ENCODE measurements at places on chromosomes 11 and 22.

- DNase-seq: no peak
Observed at GRCh38 chr11:125952559-125952958, 6.7 kb downstream of the VSIG10L2 start.

DNA sequence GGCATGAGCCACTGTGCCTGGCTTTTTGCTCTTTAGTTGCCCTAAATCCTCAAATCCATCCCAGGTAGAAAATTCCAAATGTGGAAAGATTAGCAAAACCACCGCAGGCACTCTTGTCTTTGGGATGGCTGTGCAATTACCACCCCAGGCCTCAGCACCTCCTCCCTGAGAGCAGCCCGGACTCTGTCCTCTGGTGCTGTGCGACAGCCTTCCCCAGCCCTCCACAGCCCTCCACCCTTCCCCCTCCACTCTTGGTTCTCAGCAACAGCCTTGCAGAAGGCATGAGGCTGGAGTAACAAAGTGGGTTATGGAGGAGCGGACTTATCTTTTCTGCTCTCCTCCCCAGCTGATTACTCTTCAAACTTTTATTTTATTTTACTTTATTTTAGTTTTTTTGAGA, 44.7 kb upstream of the YWHAH start:
- DNase-seq: no peak

DNA sequence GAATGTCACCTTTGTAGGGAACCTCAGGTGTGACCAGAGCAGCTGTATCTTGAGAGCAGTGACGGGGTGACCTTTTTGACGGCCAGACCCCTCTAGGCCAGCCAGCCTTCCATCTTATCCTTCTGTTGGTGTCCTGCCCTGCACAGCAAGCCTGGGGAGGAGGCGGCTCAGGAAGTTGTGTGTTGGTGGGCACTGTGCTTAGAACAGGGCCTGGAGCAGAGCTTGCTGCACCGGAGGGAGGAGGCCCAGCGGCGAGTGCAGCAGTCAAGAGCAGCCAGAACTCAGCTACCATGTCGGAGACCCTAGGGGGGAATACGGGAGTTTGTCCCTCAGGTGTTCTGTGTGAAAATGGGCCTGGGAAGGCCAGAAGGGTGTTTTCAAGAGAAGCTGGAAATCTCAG, 129.4 kb downstream of the OSBP2 start:
- no peak for DNase-seq

DNA sequence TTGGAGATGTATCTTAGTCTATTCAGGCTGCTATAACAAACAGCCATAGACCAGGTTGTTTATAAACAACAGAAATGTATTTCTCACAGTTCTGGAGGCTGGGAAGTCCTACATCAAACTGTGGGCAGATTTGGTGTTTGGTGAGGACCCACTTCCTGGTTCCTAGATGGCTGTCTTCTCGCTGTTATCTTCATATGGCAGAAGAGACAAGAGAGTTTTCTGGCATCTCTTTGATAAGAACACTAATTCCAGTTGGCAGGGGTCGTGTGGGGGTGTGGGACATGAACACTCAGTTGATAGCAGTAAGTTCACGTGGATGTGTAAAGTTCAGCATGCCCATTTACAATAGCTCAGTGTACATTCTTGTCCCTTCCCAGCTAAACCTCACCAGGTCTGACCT, 41.3 kb upstream of the HMGXB4 start:
- DNase-seq: no peak

DNA sequence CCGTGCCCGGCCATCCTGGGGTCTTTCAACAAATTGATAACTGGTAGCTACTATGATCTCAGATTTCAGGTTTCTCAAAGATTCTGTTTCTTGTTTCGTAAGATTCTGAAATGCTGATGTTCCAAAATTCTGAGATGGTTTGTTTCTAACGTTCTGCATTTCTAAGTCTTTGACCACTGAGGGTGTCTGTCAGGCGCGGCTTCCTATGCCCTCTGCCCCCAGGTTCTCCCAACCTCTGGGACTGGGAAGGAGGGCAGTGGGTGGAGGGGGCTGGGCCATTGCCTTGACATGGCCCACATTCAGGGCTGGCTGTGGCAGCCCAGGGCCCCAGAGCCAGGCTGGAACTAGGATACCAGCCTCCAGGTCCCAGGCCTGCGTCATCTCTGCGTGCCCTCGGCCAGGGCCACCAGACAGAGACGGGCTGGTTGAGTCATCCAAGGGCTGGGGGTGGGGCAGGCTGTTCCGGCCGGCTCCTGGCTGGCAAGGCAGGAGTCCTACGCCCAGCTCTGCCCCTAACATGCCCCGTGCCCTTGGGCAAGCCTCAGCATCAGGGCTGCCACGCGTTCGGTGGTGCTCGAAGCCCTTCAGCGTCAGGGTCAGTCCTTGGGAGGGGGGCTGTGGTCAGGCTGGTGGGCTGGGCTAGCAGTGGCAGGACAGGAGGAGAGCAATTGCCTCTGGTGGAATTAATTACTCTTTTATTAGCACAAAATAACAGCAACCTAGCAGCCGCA, 5.2 kb downstream of the TMEM134 start:
- DNase-seq: peak; percentile 83

- no peak for DNase-seq
Observed at GRCh38 chr11:76443268-76443980, 1.4 kb upstream of the EMSY start.

- no peak for DNase-seq
Observed at GRCh38 chr22:47808236-47808635, 1045.8 kb downstream of the TBC1D22A start.

GRCh38 chr22:46465793-46466192, 71.6 kb downstream of the CELSR1 start:
- DNase-seq: no peak

- DNase-seq: no peak
Observed at GRCh38 chr22:36355894-36356293, 31.9 kb downstream of the MYH9 start.

GRCh38 chr22:18057568-18058209, 20.1 kb upstream of the PEX26 start:
- peak; percentile 85 for DNase-seq

- DNase-seq: no peak
Observed at GRCh38 chr11:11230802-11231562, 122.1 kb downstream of the CSNK2A3 start.

- DNase-seq: no peak
Observed at GRCh38 chr11:93028960-93029522, 59.6 kb downstream of the MTNR1B start.

DNA sequence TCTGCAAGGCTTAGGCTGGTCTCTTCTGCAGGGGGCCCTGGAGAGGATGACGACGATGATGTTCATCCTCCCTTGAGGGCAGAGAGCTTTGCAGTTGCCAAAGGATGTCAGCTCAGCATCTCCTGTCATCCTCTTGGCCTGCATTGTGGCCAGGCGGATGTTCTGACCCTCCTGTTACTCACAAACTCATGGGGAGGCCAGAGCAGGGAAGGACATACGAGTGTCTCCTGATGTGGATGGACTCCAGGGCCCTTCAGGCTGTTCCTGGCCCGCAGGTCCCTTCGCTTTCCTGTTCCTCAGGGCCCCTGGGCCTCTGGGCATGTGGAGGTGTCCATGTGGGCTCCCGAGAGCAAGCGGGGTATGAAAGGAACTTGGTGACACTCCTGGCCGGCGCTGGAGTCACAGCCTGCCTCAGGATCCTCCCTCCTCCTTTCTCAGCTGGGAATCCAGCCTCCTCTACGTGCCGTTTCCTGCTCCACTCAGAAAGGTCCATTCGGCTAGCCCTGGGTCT, 8.5 kb downstream of the ADORA2A start:
- peak; percentile 73 for DNase-seq

- DNase-seq: no peak
Observed at GRCh38 chr11:33128739-33129138, 32.5 kb downstream of the CSTF3 start.

GRCh38 chr11:64409278-64409677, 50.3 kb downstream of the RPS6KA4 start:
- no peak for DNase-seq

DNA sequence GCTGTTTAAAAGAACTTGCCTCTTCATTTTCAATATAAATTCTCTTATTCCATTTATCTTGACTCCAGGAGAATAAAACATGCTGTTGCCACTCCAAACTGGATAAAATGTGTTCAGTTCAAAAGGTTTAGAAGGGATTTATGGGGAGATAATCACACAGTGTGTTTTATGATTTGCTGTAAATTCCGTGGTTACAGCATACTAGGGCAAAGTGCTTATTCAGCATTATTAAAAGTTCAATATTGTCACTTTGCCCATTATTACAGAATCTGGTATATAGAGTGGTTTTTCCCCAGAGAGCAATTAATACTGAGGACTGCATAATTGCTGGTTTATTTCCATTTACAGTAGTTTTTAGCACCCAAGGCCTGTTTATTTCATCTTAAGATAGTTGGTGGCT, 780.9 kb upstream of the RAG2 start:
- DNase-seq: no peak

DNA sequence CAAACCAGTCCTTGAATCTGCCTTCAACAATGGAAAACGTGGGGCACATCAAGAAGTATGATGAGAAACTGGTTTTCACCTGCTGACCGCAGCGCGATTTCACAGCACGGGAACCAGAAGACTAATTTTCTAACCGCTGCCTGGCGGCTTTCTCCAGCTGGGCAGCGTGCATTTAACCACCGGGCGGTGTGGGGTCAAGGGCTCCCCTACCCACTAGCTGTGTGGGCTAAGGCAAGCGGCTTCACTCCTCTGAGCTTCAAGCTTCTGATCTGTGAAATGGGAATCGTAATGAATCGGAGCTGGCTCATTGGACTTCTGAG, 4.2 kb downstream of the SHANK2 start:
- DNase-seq: no peak

DNA sequence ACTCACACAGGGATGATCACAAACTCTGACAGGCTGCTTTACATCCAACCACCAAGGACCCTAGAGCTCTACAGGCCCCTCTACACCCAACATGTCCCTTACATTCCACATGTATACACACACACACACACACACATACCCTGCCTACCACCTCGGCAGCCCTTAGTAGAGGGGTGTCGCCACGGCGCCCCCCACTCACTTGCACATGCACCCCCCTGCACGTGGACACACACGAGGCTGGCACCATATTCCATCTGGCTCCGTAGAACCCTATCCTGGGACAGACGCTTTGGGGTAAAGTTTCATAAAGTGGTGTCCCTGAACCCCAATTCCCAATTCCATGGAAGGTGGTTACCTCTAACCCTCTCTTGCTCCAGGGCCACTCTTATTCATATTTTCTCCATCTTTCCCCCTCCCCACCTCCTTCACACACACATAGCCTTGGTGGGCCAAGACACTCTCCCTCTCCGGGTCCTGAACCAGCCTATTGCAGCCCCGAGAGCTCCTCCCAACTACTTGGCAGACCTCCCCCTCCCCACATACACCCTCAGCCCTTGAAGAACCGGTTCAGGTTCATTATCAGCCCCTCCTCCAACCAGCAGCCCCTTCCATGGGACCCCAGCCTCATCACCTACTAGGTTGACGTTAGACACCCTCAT, 809 bp downstream of the PDE2A start:
- no peak for DNase-seq

DNA sequence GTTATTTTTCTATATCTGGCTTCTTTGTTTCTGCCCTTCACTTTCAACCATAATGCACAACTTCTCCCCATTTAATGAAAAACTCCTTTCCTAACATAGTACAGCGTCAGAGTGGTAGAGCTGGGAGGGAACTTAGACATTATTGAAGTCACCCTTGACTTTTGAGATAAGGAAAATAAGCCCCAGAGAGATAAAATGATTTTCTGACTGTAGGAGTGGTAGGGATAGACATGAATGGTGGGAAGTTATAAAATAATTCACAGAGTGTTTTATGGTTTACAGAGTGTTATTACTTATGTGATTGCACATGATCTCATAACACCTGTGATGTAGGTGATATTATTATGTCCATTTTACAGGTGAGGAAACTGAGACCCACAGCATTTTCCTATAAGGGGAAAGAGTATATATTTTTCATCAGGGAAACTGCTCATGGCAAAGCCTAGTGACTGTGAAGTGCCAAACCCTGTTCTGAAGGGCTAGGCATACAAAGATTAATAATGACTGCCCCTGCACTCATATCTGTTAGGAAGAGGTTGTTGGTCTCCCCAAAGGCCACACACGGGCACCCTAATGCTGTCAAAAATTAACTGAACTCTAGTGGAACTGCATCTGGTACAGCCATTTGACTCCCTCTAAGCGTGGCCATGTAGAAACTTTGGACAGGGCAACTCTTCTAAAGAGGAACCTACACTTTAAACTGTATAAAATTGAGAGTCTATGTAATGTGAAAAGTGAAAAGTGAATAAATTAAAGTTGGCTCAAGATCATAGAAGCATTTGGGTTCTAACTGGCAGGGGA, 61.1 kb upstream of the PICALM start:
- DNase-seq: no peak

GRCh38 chr11:91308069-91308468, 916.5 kb upstream of the FAT3 start:
- no peak for DNase-seq

- DNase-seq: no peak
Observed at GRCh38 chr11:9849389-9849788, 185.5 kb downstream of the SWAP70 start.

- no peak for DNase-seq
Observed at GRCh38 chr11:17525570-17525969, 18.6 kb downstream of the USH1C start.

DNA sequence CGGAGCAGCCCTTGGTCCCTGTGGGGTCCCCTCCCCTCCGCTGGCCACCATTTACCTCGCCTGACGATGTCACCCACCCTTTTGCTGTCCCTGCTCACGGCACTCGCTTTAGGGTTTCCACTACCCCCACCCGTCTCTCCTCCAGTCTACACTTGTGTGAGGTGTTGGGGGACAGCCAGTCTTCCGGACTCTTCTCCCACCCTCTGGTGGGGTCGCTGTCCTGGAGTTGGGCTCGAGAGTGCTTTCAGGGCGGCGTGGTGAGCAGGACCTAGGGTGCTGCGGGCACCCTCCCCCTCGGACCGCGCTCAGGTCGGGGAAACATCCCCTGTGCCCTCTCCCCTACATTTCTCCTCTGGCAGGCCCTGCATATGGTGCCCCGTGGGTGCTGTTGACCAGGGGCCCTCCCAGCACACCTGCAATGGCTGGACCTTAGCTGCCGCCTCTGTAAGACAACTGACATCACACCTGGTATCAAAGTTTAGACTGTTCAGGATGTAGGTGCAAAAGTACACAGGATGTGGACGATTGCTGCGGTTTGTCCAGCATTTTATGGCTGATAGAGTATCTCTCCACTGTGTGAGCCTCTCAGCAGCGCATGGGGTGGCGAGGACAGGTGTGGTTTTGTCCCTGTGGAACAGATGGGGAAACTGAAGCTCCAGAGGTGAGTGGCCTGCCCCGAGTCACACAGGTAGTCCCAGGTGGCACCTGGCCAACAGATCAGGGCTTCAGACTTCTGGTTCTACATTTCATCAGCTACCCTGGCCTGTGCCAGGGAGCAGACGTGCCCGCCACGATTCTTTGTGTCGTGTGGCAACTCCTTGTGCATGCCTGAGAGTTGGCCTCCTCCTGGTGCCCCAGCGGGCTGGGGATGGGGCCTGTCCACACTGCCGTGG, 1.2 kb downstream of the GRK2 start:
- no peak for DNase-seq

DNA sequence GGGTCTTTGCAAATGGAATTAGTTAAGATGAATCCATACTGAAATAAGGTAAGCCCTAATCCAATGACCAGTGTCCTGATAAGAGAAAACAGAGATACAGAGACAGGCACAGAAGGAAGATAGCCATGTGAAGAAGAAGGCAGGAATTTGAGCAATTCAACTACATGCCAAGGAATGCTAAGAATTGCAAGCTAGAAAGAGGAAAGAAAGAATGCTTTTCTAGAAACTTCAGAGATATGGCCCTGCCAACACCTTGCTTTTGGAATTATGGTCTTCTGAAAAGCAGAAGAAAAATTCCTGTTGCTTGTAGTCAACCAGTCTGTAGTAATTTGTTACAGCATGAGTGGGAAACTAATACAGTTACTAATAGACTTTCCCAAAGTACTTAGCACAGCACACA, 111.3 kb downstream of the SLC17A6 start:
- DNase-seq: no peak

GRCh38 chr11:92332986-92333385, 108.4 kb downstream of the FAT3 start:
- DNase-seq: peak; percentile 12

All from AG20443 (cell line).